ENCODE measurements at places on chromosomes 4 and X.

- DNase-seq: no peak
These were observed 12.3 kb downstream of the RNF175 start for GRCh38 chr4:153747406-153747955.

DNA sequence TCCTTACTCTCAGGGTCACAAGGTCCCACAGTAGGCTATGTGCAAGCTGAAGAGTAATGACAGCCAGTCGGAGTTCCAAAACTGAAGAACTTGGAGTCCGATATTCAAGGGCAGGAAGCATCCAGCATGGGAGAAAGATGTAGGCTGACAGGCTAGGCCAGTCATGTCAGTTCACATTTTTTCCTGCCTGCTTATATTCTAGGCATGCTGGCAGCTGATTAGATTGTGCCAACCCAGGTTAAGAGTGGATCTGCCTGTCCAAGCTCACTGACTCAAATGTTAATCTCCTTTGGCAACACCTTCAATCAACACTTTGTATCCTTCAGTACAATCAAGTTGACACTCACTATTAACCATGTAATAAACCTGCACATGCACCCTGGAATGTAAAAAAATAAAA, 960.9 kb upstream of the HS3ST1 start:
- no peak for DNase-seq

- peak; percentile 4 for DNase-seq
These were observed 43.2 kb upstream of the RBM47 start for GRCh38 chr4:40672528-40673522.

GRCh38 chrX:76253432-76253831, 80.6 kb downstream of the PBDC1 start:
- peak; percentile 17 for DNase-seq

DNA sequence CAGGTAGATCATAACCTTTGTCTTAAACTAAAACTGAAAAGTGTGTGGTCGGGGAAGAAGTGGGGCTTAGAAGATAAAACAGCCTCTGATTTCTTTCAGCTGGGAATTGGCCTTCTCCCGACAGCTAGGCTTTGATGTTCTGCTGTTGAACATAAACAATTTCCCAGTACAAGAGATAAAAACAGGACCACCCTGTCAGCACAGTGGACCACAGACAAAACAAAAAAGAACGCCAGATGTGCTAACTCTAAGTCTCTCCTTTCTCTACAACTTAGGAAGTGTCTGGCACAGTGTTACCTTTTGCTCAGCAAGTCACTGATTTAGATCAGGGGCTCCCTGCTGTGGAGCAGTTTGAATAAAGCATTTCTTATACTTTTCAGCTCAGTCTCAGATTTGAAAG, 87.5 kb upstream of the UXT start:
- no peak for DNase-seq

- DNase-seq: no peak
These were observed 49.9 kb upstream of the HELT start for GRCh38 chr4:184968366-184968765.

DNA sequence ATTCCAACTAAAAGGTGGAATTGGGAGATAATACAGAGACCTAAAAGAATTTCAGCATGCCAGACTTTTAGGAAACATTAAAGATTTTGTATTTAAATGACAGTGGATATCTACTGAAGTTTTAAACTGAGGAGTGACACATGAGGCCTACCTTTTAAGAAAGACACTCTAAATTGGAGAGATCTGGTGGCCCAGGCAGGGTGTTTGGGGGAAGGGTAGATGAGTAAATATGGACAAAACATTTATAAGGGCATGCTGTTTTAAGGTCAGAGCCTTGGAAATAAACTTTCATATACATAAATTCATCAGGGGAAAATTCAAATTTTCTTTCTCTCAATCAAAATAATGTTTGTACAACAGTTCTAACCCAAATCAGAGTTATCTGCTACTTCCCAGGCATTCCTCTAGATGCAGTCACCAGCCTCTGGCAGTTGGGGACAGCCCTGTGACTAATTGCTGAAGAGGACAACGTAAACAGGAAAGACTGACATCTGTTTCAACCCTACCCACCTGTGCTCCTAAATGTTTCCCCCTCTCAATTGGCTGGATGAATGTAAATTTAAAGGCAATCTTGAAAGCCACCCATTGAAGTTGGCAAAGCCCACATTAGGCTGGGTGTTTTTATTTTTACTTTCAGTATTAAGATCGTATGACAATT, 1646.9 kb upstream of the ADGRL3 start:
- no peak for DNase-seq

DNA sequence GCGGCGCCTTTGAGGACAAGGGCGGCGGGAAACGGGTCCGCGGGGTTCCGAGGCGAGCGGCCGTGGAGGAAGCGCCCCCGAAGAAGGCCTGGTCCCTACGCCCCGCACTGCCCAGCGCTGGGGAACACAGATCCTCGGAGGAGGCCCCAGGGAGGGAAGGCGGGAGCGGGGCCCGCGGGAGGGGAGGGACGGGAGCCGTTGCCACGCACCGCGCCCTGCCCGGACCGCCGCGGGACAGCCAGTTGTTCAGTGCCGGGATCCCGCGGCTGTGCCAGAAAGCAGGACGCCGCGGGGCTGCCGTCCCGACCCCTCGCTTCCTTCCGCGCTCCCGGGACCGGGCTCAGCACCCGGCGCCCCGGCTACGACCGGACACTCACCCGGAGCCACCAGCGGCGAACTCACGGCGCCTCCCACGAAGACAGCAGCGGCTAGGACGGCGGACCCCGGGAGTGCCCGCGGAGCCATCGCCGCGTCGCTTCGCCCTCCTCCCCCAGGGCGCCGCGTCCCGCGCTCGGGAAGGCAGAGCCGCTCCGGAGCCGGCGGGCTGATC, 278 bp downstream of the RELL1 start:
- DNase-seq: peak; percentile 21

- no peak for DNase-seq
These were observed 35.7 kb upstream of the MAB21L2 start for GRCh38 chr4:150546286-150546685.

- no peak for DNase-seq
These were observed 52.1 kb downstream of the PTCHD1 start for GRCh38 chrX:23386726-23387125.

DNA sequence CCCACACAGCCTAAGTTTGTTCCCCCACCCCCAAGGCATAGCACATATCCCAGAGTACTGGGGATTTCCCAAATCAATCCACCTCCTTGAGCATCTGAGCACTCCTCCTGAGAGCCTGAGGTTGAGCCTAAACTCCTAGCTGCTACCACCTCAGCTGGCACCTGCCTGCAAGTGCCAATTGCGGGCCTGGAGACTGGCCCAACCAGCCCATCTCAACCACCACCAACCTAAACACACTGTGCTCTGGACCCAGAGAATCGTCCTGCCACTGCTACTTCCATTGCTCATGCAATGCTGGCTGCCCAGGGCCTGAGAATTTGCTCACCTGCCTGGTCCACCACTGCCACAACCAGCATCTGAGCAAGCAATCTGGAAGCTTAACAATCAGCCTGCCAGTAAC, 177.1 kb downstream of the FGF13 start:
- no peak for DNase-seq

DNA sequence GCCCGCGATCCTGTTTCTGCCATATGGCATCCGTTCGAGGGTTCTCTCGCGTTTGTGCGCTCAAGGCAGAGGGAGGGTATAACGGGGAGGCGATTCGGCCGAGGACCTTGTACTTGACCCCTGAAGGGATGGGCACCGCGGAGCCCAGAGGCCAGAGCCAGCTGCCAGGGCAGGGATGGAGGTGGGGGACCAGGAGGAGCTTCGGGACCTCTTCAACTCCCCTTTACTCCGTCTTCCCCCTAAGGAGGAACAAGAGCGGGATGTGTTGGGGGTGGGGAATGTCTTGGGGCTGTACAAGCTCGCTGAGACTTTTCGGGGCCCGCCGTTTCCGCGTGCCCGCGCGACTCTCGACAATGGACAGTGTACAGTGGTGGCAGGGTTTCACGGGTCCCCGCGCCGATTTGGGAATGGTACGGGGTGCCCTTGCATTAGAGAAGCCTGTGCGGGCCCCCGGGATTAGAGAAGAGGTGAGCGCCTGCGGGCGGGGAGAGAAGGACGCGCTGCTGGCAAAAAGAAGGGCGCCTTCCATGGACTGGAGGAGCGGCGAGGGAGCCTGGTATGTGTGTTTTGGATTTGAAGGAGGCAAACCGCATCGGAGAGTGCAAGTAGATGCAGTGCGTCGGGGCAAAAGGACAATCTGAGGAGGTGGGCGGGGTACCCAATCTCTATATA, 760 bp downstream of the UGT8 start:
- no peak for DNase-seq

- no peak for DNase-seq
These were observed 34.9 kb upstream of the CITED1 start for GRCh38 chrX:72340626-72341025.

DNA sequence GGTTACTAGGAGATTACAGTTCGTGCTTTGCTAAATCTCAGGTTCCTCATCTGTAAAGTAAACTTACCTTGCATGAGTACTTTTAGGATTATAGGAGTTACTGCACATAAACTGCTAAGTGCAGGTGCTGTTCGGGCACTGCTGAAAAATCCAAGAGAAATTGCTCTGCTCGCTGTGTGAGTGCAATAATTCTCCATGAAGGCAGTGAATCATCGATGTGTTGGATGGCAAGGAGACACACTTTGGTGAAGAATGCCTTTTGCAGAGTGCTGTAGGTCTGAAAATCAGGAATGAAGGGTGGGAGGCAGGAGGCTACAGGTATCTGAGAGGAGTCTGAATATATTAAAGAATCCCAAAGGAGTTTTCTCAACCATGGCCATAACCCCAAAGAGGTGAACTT, 113.0 kb downstream of the CHIC2 start:
- no peak for DNase-seq

DNA sequence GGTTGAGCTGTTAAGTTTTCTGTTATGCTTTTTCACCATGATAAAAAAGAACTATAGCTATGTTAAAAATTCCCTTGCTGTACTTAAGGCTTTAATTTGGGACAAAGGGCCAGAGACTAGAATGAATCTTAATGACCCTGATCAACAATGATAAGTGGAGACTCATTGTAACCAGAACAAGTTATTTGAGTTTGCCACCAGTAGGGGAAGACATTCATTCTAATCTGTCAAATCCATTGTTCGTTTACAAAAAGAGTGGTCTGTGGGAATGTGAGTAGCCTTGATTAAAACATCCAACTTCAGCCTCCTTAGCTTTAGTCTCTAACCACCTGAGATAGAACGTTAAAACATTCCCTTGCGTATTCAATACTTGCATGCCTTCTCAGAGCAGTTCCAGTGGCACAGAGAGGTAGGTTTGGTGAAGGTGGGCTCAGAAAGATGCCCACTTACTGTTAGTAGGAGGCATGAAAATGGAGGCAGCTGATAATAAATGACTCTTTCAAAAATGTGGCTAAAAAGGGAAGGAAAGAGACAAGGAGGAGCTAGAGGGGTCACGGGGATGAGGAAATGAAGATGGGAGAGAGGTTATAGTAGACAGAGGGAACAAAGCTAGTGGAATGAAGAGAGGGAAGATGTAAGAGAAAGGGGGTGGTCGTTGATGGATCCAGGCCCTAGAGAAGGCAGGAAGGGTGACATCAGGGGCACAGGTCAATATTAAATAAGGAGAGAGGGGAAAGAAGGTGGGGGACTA, 66.2 kb downstream of the EGF start:
- DNase-seq: no peak

- DNase-seq: no peak
These were observed 36.2 kb upstream of the UGDH start for GRCh38 chr4:39563346-39563847.

DNA sequence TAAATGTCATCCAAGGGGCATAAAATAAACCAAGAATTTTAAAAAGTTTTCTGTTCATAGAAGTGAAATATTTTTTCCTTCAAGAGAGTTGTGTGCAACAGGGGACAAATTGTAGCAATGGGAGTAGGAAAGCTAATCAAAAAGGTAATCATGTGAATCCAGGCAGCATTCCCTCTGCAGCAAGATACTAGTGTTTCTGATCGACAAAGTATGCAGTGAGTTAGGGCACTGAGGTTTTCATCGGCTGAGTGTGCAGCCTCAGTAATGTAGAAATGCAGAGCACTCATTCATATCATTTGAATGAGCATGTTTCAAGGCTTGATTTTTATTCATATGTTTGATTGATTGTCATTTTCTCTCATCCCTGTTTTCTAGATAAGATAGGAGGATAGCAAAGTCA, 321.7 kb downstream of the PCDH7 start:
- DNase-seq: no peak

DNA sequence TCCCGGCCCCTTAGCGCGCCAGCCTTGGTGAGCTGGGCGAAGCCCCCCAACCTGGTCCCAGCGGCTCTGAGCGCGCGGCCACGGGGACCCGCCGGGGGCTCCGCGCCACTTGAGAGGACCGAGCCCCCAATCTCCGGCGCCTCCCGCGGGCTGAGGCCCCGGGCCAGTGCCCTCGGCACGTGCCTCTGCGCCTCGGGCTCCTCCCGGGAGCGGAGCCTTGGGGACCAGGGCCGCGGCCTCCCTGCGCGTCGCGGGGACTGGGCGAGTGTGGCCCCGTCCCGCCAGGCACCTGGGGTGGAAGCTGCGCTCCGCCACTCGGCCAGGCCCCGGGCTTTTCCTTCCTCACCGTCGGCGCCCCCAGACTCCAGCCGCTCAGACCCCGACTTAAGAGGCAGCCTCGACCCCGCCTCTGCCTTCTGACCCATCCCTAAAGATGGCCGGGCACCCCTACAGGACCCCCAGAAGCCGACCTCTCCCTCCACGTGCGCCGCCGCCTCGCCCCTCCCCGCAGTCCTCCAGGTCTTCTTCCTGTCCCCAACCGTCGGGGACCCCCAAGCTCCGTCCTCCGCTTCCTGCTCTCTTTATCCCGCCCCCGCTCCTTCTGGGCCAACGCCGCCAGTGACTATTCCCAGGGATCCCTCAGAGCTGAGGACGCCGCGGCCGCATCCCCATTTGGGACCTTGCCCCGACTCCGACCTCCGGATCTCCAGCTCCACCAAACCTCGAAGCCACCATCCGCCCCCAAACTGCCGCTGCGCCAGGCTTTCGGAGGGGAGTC, 752 bp downstream of the ERAS start:
- no peak for DNase-seq

- DNase-seq: no peak
These were observed 16.1 kb downstream of the CLCN4 start for GRCh38 chrX:10172877-10173276.

DNA sequence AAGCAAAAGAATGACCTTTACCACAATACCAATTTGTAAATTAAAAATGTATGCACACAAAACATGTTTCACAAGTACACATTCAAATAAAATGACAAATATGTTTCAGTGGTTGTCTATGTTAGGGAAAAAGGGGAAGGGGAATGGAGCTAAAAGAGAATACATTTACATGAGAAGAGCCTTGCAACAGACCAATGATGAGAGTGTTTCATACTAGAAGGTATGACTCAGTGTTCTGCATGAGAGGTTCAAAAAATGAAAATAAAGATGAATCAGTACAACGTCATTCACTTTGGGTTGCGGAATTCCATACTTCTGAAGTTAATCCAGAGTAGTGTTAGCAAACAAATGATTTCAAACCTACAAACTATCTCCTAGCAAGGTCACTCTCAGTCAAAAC, 51.7 kb downstream of the RPGR start:
- DNase-seq: no peak

- DNase-seq: no peak
These were observed 12.1 kb downstream of the DGKK start for GRCh38 chrX:50458483-50458882.

DNA sequence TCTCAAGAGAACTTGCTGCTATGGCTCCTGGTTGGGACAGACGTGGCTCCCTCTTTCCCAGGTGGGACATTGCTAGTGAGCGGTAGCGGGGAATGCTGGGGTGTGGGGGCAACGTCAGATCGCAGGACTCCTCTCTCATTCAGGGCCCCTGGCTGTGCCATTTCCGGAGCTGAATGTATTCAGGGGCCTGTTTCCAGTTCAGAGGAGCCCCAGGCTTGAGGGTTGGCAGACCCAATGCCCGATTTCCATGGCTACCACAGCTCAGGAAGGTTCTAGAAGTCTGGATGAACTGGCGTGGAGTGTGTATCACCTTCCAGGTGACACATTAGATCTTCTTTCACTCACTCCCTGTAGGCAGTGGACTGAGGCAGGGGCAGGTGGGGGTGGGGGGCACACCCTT, 26.2 kb upstream of the CRMP1 start:
- DNase-seq: no peak

Measured in activated T-cell treated with anti-CD3 and anti-CD28 coated beads for 4 hours (primary cell).